ENCODE measurements at places on chromosomes 13 and 19. TPM values are rescaled to one million over a fixed set of nuclear protein-coding genes. Genes with fewer than 3 reads are reported as not detected.

- peak; percentile 93 for DNase-seq
Observed at GRCh38 chr19:932648-933552, 7.1 kb downstream of the ARID3A start.

TTC9B gene
- not detected for total RNA-seq

- DNase-seq: no peak
Observed at GRCh38 chr13:74465271-74465670, 331.1 kb upstream of the KLF12 start.

- no peak for DNase-seq
Observed at GRCh38 chr19:39506944-39507714, 7.8 kb upstream of the SELENOV start.

DNA sequence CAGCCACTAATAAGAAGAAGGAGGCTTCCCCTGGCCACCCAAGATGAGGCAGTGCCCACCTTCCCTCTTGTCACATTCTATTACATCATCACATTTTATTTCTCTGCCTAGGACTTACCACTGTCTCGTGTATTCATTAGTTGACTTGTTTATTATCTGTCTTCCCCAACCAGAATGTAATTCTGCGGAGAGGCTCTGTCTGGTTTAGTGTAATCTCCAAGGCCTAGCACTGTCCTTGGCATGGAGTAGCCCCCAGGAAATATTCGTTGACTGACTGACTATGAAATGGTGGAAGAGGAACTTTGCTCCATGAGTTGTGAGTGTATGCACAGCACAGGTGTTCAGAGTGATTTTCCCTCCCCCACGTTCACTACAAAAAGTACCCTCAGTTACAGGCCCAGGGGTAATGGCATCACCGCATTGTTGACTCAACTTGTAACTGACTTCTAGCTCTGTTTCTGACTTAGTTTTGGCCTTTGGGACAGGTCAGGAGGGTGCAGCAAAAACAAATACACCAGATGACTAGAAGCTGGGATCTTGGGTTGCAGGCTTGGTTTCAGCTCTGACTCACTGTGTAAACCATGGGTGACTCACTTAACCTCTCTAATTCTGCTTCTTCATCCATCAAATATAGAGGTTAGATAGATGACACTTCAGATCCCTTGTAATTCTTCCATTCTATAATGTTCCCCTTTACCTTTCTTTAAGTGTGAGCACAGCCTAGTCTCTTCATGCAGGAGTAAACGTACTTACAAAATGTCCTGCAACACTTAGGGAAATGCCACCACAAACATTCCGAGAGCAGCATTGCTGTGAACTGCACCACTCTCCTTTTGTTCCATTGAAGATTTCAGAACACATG is 229.7 kb downstream of the KCNRG start:
- no peak for DNase-seq

GRCh38 chr19:53994811-53995210 is 3.4 kb downstream of the CACNG6 start:
- DNase-seq: no peak

SIRT2 gene
- 48.1 TPM for total RNA-seq

- no peak for DNase-seq
Observed at GRCh38 chr19:42176649-42176989, 40.9 kb downstream of the DEDD2 start.

FXYD1 gene
- total RNA-seq: 157 TPM

ELSPBP1 gene
- total RNA-seq: not detected

- DNase-seq: peak; percentile 91
Observed at GRCh38 chr19:55647732-55648584, at the start of gene CCDC106. Gene CCDC106 (plus strand): TSS chr19:55648212. CDS start chr19:55649047, 835 bp downstream.

DNA sequence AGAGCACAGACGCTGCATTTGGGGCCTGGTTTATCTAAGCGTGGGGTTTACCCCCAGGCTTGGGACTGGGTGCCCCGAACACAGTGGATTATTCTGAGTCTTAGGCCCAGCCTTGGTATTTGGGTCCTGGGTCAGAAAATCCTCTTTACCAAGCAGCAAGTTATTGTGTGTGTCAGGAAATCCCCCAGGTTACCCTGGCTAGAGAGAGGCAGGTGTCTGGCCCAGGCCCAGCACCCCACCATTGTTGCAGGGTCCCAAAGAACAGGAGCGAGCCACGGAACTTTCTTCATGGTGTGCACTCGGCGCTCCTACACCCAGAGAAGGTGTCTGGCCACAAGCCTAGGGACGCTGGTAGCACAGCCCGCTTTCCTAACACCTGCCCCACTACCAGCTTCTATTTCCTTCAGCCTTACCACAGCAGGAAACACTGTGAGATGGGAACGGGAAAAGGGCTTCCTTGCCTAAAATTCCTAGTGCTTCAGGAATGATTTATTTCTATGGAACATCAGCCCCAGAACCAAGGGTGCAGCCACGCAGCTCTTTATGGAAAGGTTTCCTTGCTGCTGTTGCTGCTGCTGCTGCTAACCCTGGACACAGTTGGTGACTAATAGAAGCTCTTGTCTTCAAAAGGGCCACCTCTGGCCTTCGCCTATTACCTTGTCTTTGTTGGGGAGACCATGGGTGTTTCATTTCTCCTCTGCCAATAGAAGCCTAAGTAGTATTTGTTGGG is 7.4 kb upstream of the CDX2 start:
- no peak for DNase-seq

DNA sequence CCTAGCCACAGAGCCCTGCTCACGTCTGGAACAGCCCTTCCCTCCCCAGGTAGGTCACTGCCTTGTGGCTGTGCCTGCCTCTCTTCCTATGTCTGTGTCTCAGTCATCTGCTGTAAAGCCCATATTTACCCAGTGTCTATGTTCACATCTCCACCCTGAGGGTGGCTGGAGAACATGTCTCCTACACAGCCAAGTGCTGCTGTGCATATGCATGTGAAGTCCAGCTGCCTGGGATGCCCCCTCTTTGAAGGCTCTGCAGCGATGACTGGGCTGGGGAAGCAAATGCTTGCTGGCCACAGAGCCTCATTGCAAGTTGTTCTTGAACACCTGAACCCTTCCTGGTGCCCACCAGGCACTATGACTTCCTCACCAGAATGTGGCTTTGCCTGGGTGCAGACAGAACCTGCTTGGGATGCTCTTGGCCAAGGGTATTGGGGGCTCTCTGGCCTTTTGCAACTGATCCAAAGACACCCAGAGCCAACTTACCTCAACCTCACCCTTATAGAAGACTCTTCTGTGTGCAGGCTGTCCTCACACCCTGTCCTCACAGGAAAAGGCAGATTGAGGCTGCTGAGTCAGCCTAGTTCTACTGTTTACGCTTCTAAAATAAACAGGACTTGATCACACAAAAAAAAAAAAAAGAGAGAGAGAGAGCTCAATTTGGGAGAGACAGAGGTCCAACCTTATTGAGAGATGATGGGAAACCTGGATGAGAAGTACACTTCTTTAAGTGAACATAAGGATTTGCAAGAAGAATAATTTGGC is 26.5 kb downstream of the MRPL57 start:
- DNase-seq: no peak

GRCh38 chr13:109704771-109705635 is 81.4 kb downstream of the IRS2 start:
- peak; percentile 86 for DNase-seq

DNA sequence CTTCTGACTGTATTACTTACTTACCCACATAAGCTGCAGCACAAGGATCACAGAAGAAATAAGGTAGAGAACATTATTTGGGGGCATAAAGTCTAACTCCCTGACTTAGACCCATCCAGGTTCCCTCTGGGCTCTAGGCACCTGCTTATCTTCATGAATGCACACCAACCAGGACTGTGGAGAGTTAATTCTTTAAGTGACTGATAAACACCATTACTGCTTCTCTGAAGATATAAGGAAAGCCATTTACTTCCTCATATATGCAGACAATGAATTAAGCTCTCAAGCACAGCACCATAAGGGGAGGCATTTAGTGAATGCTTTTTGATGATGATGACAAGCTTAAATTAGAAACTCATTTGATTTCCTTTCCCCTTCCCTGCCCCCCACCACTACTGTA is 22.5 kb downstream of the OBI1 start:
- DNase-seq: no peak

DNA sequence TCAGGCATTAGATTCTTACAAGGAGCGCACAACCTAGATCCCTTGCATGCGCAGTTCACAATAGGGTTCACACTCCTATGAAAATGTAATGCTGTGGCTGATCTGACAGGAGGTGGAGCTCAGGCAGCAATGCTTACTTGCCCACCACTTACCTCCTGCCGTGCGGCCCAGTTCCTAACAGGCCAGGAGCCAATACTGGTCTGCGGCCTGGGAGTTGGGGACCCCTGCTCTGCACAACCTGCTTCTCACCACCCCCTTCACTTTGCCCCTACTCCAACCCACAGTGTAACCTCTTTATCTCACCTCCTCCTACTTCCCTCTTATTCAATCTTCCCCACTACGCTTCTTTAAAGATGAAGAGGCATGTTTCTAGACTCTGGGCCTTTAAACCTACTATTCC is 240.2 kb downstream of the RGCC start:
- no peak for DNase-seq

DNA sequence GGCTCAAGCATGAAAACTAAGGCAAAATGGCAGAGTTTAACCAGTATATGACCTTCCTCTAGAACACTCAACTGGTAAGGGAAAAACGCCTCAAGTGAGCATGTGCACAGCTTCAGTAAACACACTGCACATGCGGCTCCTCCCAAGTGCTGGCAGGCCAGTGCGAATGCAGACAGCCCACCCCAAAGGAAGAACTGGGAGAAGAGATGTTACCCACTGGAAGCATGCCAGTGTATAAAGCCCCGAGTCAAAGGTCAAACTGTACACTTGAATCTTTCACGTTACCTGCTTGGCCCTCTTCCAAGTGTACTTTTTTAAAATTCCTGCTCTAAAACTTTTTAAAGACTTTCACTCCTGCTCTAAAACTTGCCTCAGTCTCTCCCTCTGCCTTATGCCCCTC is 19.2 kb upstream of the RCBTB1 start:
- DNase-seq: no peak

- no peak for DNase-seq
Observed at GRCh38 chr13:35157143-35157755, 215.2 kb downstream of the NBEA start.

SOHLH2 gene
- total RNA-seq: not detected

- no peak for DNase-seq
Observed at GRCh38 chr13:111179908-111180760, 65.0 kb downstream of the ARHGEF7 start.

- DNase-seq: peak; percentile 94
Observed at GRCh38 chr19:1122972-1123363, 19.2 kb downstream of the GPX4 start.

DNA sequence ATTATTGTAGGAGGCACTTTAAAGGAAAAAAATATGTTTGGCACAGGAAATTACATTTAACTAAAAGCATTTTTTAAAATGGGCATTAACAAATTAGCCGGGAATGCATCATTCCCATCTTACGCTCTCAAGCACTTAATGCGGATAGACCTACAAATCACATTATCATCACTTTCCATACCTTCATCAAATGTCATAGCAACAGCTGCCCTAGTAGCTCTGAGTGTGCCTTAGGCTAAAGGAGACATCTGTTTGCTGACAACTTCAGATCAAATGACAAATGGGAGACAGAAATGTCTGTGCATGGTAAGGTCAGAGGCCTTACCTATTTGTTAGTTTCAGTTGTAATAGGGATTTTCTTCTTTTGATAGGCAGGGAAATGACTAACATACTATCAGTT is 773.2 kb upstream of the SLC10A2 start:
- DNase-seq: no peak

- peak; percentile 34 for DNase-seq
Observed at GRCh38 chr13:57045826-57046546, 94.7 kb upstream of the PRR20A start.

SYDE1 gene
- 44.6 TPM for total RNA-seq

- no peak for DNase-seq
Observed at GRCh38 chr13:52452470-52452869, 2.0 kb upstream of the VPS36 start.

DNA sequence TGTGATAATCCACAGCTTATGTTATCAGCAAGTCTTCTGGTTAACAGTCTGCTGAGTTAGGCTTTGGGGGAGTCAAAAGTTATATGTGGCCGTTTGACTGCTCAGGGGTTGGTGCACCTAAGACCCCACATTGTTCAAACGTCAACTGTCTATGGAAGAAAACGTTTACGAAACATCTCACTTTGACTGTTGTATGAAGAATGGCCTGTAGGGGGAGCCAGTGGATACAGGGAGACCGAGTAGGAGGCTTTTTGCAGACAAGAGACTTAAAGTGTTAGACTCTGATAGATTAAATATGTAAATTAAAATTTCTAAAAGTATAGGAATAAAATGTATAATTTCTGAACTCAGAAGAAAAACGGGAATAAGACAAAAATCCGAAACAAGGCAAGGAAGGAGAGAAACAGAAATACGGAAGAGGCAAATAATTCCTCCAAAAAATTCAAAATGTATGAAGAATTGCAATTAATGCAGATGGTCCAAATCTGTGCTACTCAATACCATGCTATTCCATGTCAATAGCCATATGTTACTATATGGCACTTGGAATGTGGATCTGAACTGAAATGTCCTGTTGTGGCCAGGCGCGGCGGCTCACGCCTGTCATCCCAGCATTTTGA is 37.8 kb downstream of the TNFSF14 start:
- no peak for DNase-seq

DNA sequence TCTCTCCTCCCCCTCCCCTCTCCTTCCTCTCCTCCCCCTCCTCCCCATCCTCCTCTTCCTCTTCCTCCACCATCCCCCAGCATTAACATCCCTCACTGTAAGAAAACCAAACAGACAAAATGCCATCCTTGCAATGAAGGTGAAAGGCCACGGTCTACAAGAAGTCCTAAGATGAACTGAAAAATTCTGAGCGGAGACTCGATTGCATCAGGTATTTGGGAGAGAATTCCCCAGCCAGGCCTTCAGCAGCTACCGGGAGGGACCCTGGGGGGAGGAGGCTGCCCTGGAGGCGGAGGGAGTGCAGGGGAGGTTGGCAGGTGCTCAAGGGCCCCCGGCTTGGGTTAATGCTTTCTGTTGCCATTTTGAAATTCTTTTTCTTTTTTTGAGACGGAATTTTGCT is 10.1 kb upstream of the TIMM44 start:
- no peak for DNase-seq

GRCh38 chr19:46488551-46488950 is 7.1 kb downstream of the PNMA8B start:
- DNase-seq: no peak

IGFL3 gene
- not detected for total RNA-seq

GRCh38 chr13:20311596-20311995 is 79.5 kb upstream of the GJB6 start:
- no peak for DNase-seq

KDELR1 gene
- total RNA-seq: 94.6 TPM

- DNase-seq: no peak
Observed at GRCh38 chr13:74158028-74158427, 23.8 kb upstream of the KLF12 start.

ZNF223 gene
- 3.7 TPM for total RNA-seq

FLT3LG gene
- total RNA-seq: 7.3 TPM
